ENCODE measurements at places on chromosomes 5 and 9.

- DNase-seq = no peak
Observed at GRCh38 chr9:96141666-96142065, 160.3 kb downstream of the HSD17B3 start.

DNA sequence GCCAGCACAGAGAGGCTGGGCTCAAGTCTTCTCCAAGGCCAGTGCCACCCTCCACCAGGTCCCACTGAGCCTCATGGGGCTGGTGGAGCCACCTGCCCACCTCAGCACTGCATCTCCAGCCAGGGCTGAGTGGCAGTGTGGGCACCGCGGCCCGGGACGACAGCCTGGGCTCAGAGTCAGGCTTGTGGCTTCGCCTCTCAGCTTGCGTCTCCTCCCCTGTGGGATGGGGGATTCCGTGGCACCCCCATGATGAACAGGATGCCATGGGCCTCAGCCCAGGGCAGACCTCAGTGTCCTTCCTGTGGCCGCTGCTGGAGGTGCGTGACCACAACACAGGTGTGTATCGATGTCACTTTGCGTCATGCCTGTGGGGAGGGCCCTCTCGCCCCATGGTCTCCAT lies 136.4 kb upstream of the PPP1R26 start:
- DNase-seq = no peak

DNA sequence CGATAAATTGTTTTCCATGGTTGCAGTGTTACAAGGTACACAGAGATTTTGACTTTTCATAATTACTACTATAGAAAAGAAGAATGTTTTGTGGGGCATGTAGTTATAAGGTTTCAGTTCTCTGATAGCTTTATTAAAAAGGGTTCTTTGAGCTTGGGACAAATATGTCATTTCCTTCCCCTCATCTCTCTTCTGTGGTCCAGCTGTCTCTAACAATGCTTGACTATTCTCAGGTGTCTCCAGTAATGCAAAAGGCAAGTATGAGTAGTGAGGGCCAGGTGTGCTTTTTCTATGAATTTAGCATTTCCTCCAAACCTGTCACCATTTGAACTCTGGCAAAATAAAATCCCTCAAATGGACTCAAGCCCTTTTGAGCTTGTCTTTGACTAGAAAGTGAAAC lies 84.3 kb downstream of the SLF1 start:
- no peak for DNase-seq

DNA sequence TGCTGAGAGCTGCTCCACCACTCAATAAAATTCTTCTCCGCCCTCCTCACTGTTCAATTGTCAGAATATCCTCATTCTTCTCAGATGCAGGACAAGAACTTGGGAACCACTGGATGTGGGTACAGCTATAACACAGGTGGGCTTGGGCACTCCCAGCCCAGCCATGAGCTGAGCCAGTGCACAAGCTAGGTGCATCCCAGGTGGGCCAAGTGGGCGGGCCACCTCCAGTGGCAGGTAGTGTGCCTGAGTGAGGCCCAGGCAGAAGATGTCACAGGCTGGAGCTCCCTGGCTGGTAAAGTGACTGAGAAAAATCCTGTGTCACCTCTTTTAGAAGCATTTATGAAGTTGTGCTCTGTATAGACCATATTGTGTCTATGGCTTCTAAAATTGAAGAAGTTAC lies 501.6 kb upstream of the TYRP1 start:
- DNase-seq = no peak

- no peak for DNase-seq
Observed at GRCh38 chr5:146334074-146334533, 4.5 kb upstream of the POU4F3 start.

DNA sequence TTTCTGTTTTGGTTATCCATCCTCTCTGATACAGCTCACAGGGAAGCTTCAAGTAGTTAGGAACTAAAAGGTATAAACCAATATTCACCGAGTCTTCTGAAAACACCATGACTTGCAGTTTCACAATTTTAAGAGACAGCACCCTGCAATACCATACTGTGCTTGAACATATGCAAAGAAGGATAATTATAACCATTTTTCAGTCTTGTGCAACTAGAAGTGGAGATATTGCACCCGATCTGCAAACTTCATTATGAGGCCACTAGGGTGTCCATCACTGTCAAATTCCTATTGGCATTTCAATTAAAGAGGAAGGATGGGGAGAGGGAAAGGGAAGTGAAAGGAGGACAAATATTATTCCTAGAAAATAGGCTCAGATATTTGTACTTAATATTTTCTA lies 32.4 kb upstream of the CEP120 start:
- no peak for DNase-seq

DNA sequence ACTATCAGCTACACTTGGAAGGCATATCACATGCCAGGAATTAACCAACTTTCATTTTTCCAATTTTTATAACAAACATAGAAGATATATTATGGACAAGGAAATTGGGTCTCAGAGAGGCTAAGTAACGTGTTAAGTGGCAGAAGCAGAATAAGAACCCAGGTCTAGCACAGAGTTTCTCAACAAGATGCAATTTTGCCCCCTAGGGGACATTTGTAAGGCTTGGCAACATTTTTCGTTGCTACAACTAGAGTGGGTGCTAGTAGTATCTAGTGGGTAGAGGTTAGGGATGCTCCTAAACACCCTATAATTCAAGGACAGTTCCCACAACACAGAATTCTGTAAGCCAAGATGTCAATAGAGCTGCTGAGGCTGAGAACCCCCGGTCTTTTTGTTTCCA lies 180.6 kb downstream of the SNCAIP start:
- DNase-seq = no peak

- no peak for DNase-seq
Observed at GRCh38 chr5:110058175-110058574, 368.4 kb downstream of the MAN2A1 start.

GRCh38 chr5:73506459-73506955 lies 8.3 kb downstream of the BTF3 start:
- no peak for DNase-seq

DNA sequence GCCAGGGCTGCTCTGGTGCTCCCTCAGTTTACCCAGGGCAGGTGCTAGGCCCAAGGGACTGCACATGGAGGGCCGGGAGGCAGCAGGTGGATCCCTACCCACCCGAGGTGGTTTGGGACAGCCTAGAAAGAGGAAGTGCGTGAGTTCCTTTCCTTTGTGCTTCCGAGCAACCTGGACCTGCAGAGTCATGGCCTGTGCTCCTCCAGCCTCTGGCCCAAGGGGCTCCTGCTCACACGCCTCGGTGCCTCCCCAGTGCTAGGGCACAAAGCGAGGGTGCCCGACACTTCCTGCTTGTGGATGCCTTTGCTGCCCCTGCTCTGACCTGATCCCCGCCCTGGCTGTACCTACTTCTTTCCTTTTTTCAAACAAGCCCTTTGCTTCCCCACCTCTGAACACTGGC lies 79.3 kb downstream of the RXRA start:
- DNase-seq = no peak

GRCh38 chr5:18141222-18141621 lies 507.0 kb downstream of the TAF11L14 start:
- no peak for DNase-seq

- DNase-seq = no peak
Observed at GRCh38 chr9:12748954-12749353, 25.9 kb upstream of the LURAP1L start.

- no peak for DNase-seq
Observed at GRCh38 chr5:112036206-112036605, 279.2 kb upstream of the NREP start.

DNA sequence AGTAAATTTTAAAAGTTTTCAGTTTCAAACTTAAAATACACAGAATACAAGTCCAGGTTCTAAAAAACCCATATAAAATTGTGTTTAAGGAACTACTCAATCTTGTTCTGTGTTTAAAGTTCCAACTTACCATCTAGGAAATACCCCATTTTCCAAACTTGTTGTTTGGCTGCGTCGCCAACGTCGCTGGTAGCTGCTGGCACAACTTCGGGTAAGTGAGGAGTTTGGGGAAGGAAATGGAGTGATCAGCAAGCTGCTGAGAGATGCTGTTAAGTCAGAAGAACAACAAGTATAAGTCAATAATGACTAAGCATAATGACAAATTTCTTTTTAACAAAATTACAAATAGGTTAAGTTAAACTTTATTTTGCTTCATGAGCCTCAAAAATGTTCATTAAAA lies 71.3 kb upstream of the RAPGEF6 start:
- DNase-seq = no peak

GRCh38 chr9:125446561-125447094 lies 185.0 kb downstream of the GAPVD1 start:
- no peak for DNase-seq

GRCh38 chr9:126203313-126203712 lies 123.3 kb upstream of the MVB12B start:
- no peak for DNase-seq

DNA sequence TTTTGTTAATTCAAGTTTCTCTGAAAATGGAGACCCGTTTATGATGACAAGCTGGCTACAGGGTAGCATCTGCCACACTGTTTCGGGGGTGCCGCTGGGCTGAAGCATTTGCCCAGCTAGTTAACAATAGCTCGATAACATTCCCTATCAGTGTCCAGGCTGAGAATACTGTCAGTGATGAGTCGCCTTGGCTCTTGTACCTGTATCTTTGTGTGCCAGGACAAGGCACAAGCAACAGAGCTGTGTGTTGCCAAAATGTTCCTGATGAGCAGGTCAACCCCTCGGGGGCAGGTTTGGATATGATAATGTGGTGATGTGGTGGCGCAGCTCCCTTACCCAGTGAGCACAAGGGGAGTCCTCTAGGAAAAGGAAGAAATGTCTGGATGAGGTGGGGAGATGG lies 7.0 kb downstream of the TGFBI start:
- DNase-seq = no peak

DNA sequence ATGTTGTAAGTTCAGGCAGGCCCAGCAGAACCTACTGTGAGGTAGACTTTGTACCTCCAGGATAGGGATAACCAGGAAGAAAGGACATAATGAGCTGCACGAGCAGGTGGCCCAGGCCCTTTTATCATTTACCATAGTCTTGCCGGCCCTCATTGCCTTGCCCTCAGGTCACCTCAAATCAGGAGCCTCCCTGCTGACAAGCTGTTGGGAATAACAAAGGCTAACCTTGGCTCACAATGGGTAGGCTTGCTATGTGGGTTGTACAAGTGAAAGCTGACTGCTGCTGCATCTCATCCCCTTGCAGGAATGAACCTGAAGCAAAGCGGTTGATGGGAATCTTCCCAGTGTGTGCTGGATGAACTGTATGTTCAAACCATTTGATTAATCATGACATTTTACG lies 159.5 kb upstream of the ACTBL2 start:
- no peak for DNase-seq

- no peak for DNase-seq
Observed at GRCh38 chr5:1400211-1400855, 44.9 kb downstream of the SLC6A3 start.

DNA sequence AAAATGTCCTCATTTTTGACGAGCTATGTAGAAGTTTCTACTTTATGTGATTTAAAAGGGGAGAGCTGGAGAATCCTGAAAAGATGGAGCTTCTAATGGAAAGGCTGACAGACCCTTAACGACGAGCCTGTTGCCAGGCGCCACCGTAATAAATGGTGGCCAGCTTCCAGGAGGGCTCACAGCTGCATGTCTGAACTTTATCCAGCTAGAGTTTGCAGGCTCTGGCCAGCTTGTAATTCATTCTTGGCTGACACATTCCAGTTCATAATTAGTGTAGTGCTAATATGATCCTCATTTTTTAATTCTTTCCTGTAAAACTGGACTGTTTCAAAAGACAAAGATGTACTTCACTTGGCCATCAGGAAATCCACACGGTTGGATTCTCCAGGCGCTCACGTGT lies 246.7 kb downstream of the GAS1 start:
- DNase-seq = no peak

GRCh38 chr9:4066120-4066519 lies 233.7 kb downstream of the GLIS3 start:
- no peak for DNase-seq

DNA sequence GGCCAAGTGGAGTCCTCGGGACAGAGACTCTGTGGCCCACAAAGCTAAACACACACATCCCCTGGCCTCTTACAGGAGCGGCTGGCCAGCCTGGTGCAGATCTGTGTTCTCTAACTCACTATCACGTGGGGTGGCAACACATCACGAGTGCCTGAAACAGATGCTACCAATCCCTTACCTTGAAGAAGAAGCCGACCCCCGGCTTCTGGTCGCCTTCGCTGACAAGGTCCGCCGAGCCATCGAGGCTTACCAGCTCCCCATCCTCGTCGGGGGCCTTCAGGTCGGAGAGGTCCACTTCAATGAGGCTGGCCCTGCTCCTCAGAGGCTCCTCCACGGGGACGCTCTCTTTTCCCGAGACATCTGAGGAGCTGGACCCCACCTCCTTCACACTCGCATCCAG lies 86.7 kb downstream of the CAMSAP1 start:
- no peak for DNase-seq

DNA sequence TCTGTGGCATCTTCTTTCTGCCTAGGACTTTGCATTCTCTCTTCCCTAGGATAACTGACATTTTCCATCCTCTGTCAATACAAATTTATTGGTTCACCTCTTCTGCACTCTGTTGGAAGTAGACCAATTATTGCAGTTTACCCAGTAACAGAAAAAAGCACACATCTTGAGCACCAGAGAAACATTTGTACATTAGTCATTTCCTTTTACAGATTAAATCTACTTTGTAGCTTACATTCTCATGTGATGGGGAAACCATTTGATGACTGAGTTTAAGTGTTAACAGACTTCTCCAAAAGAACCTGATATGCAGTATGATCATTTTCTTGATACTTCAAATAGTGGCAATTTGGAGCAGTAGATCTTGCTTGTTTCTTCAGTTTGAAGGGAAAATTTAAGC lies 1098.8 kb downstream of the DTWD2 start:
- DNase-seq = no peak

GRCh38 chr9:73024601-73025034 lies 71.8 kb upstream of the ALDH1A1 start:
- DNase-seq = no peak

DNA sequence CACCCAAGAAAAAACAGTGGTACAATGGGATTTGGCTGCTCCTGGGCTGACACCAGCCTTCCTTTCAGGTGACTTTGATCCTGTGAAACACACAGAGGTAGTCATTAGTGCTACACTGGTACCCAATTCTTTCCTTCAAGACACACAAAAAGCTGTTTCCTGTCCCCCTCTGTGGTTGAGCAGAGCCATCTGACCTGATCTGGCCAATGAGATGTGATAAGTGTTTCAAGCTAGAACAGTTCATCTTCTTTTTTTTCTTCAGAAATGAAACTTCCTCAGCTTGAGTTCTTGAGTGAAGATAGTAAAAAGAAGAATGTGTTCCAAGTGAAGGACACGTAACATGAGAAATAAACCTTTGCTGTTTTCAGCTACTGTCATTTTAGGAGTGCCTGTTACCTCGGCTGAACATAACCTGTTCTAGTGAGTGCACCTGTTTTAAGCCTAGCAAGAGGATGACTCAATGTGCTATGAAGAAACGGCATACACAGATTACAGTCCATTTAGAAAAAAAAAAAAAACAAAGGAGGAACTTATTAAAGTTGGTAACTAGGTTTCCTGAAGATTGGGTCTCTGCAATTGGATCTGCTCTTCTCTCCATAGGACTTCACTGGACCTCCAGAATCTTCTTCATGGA lies 287.8 kb downstream of the GAS1 start:
- no peak for DNase-seq
